ENCODE measurements at places on chromosomes 1 and 21.

DNA sequence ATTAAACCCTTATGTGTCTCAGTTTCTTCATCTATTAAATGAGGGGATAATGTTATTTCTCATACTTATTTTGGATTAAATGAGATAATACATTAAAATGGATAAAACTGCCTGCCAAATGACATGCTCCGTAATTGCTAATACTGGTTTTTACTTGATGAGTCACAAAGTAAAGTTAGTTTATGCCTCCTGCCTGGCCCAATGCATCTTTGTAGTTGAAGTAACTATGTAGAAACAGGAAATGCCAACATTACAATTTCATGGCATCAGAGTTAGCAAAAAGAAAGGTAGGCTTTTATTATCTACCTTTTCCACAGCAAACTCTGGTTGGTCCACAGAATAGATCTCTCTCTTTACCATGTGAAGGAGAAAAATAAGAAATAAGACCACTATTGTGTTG, 214.5 kb downstream of the TBX15 start:
- no peak for DNase-seq

- DNase-seq: no peak
These were observed 27.4 kb downstream of the RAD54L start for GRCh38 chr1:46275030-46275337.

- no peak for DNase-seq
These were observed 374.2 kb downstream of the PTBP2 start for GRCh38 chr1:97095764-97096163.

DNA sequence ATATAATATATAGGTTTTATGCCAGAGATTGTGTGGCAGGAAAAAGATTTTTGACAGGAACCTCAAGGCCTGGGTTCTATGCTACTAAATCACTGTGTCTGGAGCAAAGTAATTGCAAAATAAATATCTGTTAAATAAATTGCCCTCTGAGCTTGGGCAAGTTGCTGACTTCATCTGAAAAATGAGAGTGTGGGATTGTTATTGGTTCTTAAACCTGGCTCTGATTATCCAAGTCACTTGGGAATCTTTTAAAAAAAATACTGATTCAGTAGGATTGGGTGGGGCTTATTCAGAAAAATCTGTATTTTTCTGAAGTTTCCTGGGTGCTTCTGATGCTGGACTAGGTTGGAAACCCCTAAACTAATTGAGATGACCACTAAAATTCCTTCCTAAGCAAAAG, 174.1 kb upstream of the SGIP1 start:
- DNase-seq: no peak

DNA sequence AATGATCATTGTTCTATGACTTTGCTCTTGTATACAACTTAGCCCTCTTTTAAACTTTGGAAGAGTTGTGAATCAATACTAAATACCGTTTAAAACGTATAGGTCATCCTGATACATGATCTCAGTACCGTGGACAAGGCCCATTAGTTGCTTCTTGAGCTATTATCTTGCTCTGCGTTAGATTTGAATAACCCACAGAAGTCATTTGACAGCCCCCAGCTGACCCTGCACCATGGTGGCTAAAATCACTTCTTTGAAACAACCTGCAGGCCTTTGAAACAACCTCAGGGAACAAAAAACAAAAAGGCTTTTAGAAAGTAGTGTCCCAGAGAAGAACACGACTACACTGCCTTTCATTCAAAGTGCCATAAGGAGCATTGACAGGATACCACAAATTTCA, 473.0 kb upstream of the ADGRL2 start:
- DNase-seq: no peak

DNA sequence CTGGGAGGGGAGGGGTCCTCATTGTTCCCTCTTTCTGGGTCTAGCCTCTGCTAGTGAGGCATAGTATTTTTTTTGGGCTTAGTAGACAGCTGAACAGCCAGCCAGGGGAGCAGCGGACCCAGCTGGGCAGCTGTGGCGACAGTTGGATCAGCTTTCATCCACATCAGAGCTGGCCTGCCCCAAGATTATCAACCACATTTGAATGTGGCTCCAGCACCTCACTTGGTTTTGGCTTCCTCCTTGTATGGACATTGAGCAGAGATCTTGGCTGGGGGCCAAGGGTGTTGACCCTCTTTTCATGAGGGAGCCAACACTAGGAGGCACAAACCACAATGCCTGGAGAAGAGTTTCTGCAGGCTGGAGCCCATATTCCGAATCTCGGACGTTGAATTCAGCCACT, 25.0 kb downstream of the WNT4 start:
- no peak for DNase-seq

GRCh38 chr1:15249081-15249480, 2.1 kb downstream of the FHAD1 start:
- no peak for DNase-seq

DNA sequence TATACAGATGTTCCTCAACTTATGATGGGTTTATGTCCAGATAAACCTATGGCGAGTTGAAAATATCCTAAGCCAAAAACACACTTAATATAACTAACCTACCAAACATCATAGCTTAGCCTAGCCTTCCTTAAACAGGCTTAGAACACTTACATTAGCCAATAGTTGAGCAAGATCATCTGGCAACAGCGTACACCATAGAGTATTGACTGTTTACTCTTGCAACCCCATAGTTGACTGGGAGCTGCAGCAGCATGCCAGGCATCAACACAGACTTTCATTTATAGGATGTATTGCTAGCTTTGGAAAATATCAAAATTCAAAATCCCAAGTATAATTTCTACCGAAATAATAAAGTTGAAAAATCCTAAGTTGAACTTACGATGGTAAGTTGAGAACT, 5.5 kb upstream of the LCE2D start:
- no peak for DNase-seq

- DNase-seq: no peak
These were observed 6.7 kb upstream of the PTPN14 start for GRCh38 chr1:214557952-214558735.

- no peak for DNase-seq
These were observed 93.8 kb downstream of the ZFYVE9 start for GRCh38 chr1:52235646-52236045.

- DNase-seq: no peak
These were observed 3.6 kb downstream of the ZC3H12A start for GRCh38 chr1:37477946-37478345.

GRCh38 chr1:51863384-51863783, 15.1 kb downstream of the NRDC start:
- peak; percentile 28 for DNase-seq

DNA sequence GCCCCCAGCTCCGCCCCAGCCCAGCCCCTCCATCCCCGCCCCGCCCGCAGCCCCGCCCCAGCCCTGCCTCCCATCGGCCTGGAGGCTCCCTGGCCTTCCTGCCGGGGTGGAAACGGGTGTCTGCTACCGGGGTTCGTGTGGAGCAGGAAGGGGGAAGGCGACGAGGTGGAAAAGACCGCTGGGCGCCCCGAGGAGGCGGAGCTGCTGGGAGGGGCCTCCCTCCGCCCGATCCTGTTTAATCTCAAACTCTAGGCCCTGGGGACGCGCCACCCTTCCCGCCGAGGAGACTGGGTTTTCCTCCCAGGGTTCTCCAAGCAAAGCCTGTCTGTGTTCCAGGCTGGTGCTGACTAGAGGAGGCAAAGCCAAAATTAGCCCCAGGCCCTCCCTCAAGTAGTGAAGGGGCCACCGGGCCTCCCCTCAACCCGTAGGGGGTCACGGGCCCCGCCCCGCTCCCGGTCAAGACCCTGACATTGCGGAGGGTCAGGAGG, 16.2 kb upstream of the TTLL10 start:
- peak; percentile 97 for DNase-seq

- DNase-seq: no peak
These were observed 42.3 kb downstream of the NVL start for GRCh38 chr1:224287714-224288113.

GRCh38 chr1:77175230-77175844, 43.9 kb downstream of the PIGK start:
- DNase-seq: no peak

GRCh38 chr21:35338881-35339632, 290.0 kb upstream of the RUNX1 start:
- DNase-seq: no peak

DNA sequence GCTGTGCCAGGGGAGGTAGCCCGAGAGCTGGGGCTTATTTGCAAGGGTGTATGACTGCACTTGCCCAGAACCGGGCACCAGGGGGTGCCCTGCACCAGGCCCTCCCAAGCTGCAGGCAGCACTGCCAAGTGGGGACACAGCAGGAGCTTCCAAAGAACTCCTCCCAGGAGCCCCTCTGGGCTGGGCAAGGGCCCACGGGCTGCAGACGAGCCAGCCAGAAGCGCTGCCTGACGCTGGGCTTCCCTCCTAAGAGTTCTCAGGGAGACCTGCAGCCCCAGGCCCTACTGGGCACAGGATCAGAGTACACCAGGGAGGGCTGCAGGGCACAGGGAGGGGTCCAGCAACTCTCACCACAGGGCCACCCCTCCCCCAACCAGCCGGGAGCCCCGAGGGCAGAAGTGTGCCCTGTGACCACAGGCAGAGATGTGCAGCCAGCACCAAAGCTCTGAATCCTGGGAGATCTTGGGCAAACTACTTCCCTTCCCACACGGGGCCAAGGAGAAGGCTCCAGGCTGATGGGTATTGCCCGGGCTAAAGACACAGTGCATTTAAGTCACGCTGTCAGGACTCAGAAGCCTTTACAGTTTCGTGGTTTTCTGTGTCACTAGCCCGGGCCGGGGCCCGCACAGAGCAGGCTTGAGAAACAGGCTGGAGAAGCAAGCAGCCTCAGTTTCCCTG, 63.4 kb downstream of the KCNAB2 start:
- peak; percentile 82 for DNase-seq

DNA sequence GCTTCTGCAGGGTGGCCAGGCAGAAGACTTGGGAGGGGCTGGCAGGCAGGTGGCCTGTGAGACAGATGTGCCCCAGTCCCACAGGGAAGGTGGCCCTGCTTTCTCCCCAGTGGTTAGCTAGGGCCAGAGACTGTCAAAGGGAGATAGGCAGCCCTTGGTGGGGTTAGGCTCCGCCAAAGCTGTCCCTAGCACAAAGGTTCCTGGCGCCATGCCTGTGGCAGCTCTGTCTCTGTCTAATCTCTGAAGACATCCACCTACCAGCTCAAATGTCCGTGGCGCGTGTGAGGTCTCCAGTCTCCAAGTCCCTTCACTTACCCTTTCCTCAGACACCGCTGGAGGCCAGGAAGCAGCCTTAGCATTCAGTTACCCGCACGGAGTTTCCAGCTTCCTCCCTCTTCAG, 17.7 kb downstream of the TCP10L start:
- no peak for DNase-seq

GRCh38 chr1:216183007-216183406, 240.2 kb downstream of the USH2A start:
- no peak for DNase-seq

- no peak for DNase-seq
These were observed 237.0 kb downstream of the TBX15 start for GRCh38 chr1:118751166-118751565.
